Sigmoid colon (tissue), 7 donors: ENCODE measurements at places on chromosomes 1 and 21.

- no peak overlapping the region for H3K27ac ChIP-seq
- no peak overlapping the region for H3K4me3 ChIP-seq
- DNase-seq = no peak
- no peaks in the 10 kb centered on the region for H3K27me3 ChIP-seq
Measured at GRCh38 chr1:170536924-170537551, 5.1 kb downstream of the GORAB start.

- no peak for DNase-seq
- H3K36me3 ChIP-seq = peaks cover 34% of the 10 kb centered on the region
- H3K4me1 ChIP-seq = peaks cover 6% of the 10 kb centered on the region
- no peak overlapping the region for H3K4me3 ChIP-seq
- no peak overlapping the region for H3K27ac ChIP-seq
Measured at GRCh38 chr1:17633654-17634053, 94.2 kb downstream of the ARHGEF10L start.

DNA sequence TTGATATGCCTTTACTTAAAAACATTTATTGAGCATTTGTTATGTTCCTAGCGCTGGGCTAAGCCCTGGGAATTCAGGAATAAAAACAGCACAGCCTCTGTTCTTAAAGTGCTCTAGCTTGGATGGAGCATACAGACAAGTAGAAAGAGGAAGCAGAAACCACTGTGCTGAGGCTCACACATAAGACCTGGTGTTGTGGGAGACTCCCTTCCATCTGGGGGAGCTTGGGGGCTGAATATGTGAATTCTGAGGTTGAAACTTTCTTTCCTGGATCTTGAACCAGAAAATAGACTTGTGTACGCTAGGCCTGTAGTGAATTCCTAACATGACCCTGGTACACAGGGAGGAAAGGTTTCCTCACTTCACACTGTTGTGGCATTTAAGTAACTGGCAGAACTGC, 209.9 kb downstream of the ZNF326 start:
- no peaks in the 10 kb centered on the region for H3K36me3 ChIP-seq
- H3K4me3 ChIP-seq = no peak overlapping the region
- no peak for DNase-seq
- H3K27ac ChIP-seq = no peak overlapping the region
- H3K27me3 ChIP-seq = no peaks in the 10 kb centered on the region
- no peaks in the 10 kb centered on the region for H3K4me1 ChIP-seq

DNA sequence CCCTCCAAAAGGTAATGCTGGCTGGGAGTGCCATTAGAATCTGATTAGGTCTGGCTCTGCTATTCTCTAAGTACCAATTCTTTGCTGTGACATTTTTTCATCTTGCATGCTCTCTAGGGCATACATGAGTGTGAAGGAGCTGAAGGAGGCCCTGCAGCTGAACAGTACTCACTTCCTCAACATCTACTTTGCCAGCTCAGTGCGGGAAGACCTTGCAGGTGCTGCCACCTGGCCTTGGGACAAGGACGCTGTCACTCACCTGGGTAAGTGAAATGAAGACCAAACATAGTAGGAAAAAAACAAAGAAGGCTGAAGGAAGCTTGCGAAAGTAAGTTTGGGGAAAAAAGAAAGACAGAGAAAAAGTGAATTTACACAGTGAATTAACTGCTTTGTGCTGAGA, 207.9 kb downstream of the PAPPA2 start:
- H3K27me3 ChIP-seq = no peaks in the 10 kb centered on the region
- H3K27ac ChIP-seq = no peak overlapping the region
- H3K4me3 ChIP-seq = no peak overlapping the region
- DNase-seq = no peak
- H3K4me1 ChIP-seq = no peaks in the 10 kb centered on the region

GRCh38 chr1:145879775-145880174, 5.9 kb downstream of the ANKRD35 start:
- no peak overlapping the region for H3K4me3 ChIP-seq
- no peaks in the 10 kb centered on the region for H3K27me3 ChIP-seq
- no peaks in the 10 kb centered on the region for H3K4me1 ChIP-seq

- no peaks in the 10 kb centered on the region for H3K36me3 ChIP-seq
- H3K4me3 ChIP-seq = no peak overlapping the region
- H3K27ac ChIP-seq = no peak overlapping the region
- H3K27me3 ChIP-seq = no peaks in the 10 kb centered on the region
- peaks cover 9% of the 10 kb centered on the region for H3K4me1 ChIP-seq
Measured at GRCh38 chr1:37458551-37458950, 15.8 kb upstream of the ZC3H12A start.

GRCh38 chr1:25068829-25069228, 138.8 kb upstream of the RUNX3 start:
- DNase-seq = no peak
- H3K4me1 ChIP-seq = peaks cover 4% of the 10 kb centered on the region
- no peaks in the 10 kb centered on the region for H3K27me3 ChIP-seq
- no peaks in the 10 kb centered on the region for H3K36me3 ChIP-seq

DNA sequence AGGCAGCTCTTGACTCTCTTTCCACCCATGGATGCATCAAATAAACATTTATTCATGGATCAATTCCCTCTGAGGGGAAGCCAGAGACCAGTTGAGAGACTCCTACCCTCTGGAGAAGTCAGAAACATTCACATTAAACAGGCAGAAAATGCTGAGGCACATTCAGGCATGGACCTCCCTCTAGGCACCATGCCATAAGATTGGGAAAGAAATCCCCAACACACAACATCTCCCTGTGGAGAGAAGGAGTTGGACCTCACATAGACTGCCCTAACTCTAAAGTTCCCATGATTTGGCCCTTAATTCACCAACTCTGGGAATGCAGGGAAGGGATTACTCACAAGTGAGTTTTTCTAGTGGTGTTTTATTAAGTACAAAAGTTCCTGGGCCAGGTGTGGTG, 415.3 kb upstream of the C1orf87 start:
- H3K4me3 ChIP-seq = no peak overlapping the region
- H3K27me3 ChIP-seq = no peaks in the 10 kb centered on the region
- H3K27ac ChIP-seq = no peak overlapping the region
- H3K4me1 ChIP-seq = no peaks in the 10 kb centered on the region
- no peak for DNase-seq
- H3K36me3 ChIP-seq = no peaks in the 10 kb centered on the region

DNA sequence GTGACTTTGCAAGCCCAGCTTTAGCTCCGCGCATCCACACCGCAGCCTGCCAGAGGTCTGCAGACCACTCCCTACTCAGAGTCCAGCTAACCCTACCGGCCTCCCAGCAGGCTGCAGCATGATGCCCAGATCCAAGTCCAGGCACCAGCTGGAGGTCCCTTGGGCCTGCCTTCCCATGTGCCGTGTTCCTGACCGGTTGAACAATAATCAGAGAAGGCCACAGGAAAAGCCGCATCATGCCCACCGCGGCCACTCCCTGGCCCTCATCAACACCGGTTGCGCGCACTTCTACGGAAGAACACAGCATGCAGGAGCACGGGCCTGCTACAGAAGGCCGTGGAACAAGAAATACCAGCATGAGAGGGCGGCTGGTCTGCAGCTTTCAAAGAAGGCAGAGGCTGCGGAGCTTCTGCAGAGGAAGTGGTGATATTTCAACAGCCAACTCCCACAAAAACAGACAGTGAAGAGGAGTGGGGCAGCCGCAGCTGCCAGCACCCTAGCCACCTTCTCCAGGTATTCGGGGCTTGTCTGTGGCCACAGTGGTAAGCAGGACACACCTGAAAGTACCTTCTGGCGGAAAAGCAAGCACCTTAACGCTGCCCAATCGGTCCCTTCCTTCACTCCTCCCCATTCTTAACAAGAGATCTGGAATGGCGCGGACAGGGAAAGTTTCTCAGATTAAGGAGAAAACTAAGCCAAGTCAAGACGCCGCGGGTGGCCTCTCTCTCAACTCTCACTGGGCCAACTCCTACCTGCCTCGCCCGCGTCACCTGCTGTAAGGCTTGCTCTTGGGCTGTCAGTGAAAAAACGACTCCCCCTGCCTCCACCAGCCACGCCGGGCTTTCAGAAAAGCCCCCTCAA, 1.5 kb downstream of the PGBD5 start:
- H3K27ac ChIP-seq = no peak overlapping the region
- H3K36me3 ChIP-seq = no peaks in the 10 kb centered on the region
- DNase-seq = no peak
- H3K4me1 ChIP-seq = peaks cover 11% of the 10 kb centered on the region
- H3K4me3 ChIP-seq = no peak overlapping the region
- H3K27me3 ChIP-seq = peaks cover 67% of the 10 kb centered on the region

GRCh38 chr21:38787461-38788274, 18.1 kb upstream of the ETS2 start:
- no peaks in the 10 kb centered on the region for H3K4me1 ChIP-seq
- DNase-seq = no peak
- H3K36me3 ChIP-seq = no peaks in the 10 kb centered on the region
- no peak overlapping the region for H3K27ac ChIP-seq

DNA sequence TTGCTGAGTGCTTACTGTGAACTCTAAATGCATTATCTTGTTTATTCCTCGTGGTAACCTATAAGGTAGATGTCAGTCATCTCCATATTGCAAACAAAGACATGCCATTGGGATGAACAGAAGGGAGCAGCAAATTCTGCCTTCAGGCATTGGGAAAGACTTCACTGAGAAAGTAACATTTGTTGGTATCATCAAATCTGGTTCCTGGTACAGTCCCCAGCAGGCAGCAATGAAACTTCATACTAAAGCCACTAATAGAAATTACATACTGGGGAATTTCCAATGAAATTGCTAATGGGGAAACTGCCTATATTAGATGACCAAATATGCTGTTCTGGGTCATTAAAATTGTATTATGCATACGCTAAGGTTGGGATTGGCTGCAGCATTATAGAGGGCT, 47.3 kb upstream of the ST6GALNAC5 start:
- H3K27me3 ChIP-seq = no peaks in the 10 kb centered on the region
- no peak overlapping the region for H3K27ac ChIP-seq
- H3K36me3 ChIP-seq = no peaks in the 10 kb centered on the region
- no peaks in the 10 kb centered on the region for H3K4me1 ChIP-seq
- DNase-seq = no peak
- no peak overlapping the region for H3K4me3 ChIP-seq

GRCh38 chr1:186299570-186299969, 75.5 kb downstream of the TPR start:
- no peaks in the 10 kb centered on the region for H3K27me3 ChIP-seq
- H3K4me3 ChIP-seq = no peak overlapping the region
- H3K4me1 ChIP-seq = no peaks in the 10 kb centered on the region
- no peak for DNase-seq

GRCh38 chr1:247535402-247535801, 838 bp downstream of the OR2C3 start:
- H3K4me1 ChIP-seq = no peaks in the 10 kb centered on the region
- no peaks in the 10 kb centered on the region for H3K27me3 ChIP-seq
- no peaks in the 10 kb centered on the region for H3K36me3 ChIP-seq
- H3K4me3 ChIP-seq = no peak overlapping the region
- no peak overlapping the region for H3K27ac ChIP-seq

GRCh38 chr21:14630556-14631069, 84.5 kb upstream of the SAMSN1 start:
- H3K36me3 ChIP-seq = no peaks in the 10 kb centered on the region
- no peak for DNase-seq

- H3K36me3 ChIP-seq = peaks cover 24% of the 10 kb centered on the region
- no peaks in the 10 kb centered on the region for H3K27me3 ChIP-seq
- no peak overlapping the region for H3K27ac ChIP-seq
- no peaks in the 10 kb centered on the region for H3K4me1 ChIP-seq
Measured at GRCh38 chr1:37825506-37825905, 17.5 kb upstream of the YRDC start.

DNA sequence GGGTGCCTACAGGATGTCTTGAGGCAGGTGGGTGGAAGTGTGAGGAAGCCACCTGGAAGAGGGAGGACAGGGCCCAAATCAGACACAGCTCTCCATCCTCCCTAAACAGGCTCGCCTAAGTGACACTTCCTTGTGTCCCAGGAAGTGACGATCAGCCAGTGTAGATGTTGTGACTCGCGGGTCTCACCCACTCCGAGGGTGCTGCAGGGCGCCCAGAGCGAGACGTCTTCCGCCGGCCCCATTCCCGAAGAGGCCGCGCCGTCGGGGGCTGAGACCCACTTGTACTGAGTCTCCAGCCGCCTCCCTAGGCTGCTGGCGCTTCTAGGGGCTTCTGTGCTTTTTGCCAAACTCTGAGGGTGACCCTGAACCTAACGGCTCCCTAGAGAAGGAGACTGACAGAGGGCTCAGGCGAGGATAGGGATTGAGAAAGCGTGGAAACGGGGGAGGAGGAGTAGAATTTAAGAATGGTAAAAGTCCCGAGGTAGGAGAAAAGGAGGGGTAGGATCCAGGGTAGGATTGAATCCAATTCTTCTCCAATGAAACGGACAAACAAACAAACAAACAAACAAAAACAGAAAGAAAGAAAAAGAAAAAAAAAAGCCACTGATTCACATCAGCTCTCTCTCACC, 543 bp upstream of the MARK1 start:
- no peaks in the 10 kb centered on the region for H3K27me3 ChIP-seq
- H3K36me3 ChIP-seq = no peaks in the 10 kb centered on the region
- H3K4me1 ChIP-seq = peaks cover 15% of the 10 kb centered on the region
- H3K4me3 ChIP-seq = peak overlapping the region; percentile 41
- peak overlapping the region; percentile 77 for H3K27ac ChIP-seq

- no peak overlapping the region for H3K27ac ChIP-seq
- no peaks in the 10 kb centered on the region for H3K27me3 ChIP-seq
- DNase-seq = no peak
- H3K36me3 ChIP-seq = no peaks in the 10 kb centered on the region
- H3K4me3 ChIP-seq = no peak overlapping the region
- no peaks in the 10 kb centered on the region for H3K4me1 ChIP-seq
Measured at GRCh38 chr1:198373376-198373775, 167.1 kb downstream of the ATP6V1G3 start.

DNA sequence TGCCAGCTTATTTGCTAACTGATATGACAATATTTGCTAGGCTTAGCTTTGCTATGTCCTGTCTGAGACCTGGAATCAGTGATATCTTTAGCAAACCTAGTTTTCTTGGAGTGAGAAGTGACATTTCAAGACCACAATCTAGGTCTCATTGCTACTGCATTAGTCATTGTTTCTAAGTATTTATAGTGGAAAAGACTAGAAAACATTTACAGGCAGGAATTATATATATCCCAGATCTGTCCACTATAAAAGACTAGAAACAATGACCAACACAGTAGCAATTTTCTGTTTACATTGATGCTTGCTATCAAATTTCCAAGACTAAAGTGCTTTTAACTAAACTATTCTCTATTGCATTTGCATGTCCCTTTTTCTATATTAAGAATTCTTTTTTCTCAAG, 5.0 kb upstream of the RGS18 start:
- no peaks in the 10 kb centered on the region for H3K4me1 ChIP-seq
- H3K36me3 ChIP-seq = no peaks in the 10 kb centered on the region
- no peak for DNase-seq
- H3K4me3 ChIP-seq = no peak overlapping the region

- H3K36me3 ChIP-seq = no peaks in the 10 kb centered on the region
- peaks cover 14% of the 10 kb centered on the region for H3K4me1 ChIP-seq
- no peak for DNase-seq
- no peaks in the 10 kb centered on the region for H3K27me3 ChIP-seq
- H3K27ac ChIP-seq = peak overlapping the region; percentile 56
Measured at GRCh38 chr1:22750685-22751051, 40.0 kb downstream of the EPHB2 start.

- no peaks in the 10 kb centered on the region for H3K36me3 ChIP-seq
- no peak overlapping the region for H3K4me3 ChIP-seq
- no peak overlapping the region for H3K27ac ChIP-seq
- no peaks in the 10 kb centered on the region for H3K4me1 ChIP-seq
- no peaks in the 10 kb centered on the region for H3K27me3 ChIP-seq
Measured at GRCh38 chr1:65235867-65236805, 73.2 kb upstream of the DNAJC6 start.
